ENCODE measurements at places on chromosomes 2 and 18.

DNA sequence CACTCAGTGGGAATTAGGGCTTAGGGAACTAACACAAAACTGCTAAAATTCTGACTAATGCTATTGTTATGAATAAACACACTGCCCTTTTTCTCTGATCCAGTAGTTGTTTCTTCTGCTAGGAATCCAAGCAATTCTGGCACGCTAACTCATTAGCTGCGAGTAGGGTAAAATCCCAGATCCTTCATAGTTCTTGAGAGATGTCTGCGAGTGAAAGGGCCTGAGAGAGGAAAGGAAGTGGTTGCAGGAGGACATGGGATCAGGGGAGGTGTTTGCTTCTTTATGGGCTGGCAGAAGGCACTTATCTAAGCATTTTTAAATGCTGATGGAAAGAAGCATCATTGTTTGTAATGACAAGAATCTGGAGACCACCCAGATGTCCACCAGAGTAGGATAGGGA, 9.4 kb downstream of the MAP3K19 start:
- no peak for DNase-seq

GRCh38 chr2:19048593-19049266, 309.7 kb downstream of the OSR1 start:
- DNase-seq: peak; percentile 21

DNA sequence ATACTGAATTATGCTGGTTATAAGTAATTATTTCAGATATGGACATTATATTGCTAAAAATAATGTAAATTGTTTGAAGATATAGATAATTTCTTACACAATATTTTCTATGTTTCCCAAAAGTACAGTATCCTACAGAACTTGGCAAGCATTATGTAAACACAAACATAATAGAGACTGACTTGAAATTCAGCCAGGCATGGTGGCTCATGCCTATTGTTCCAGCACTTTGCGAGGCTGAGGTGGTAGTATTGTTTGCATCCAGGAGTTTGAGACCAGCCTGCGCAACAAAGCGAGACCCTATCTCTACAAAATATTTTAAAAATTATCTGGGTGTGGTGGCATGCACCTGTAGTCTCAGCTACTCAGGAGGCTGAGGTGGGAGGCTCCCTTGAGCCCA, 1300.5 kb upstream of the DDX18 start:
- DNase-seq: no peak

DNA sequence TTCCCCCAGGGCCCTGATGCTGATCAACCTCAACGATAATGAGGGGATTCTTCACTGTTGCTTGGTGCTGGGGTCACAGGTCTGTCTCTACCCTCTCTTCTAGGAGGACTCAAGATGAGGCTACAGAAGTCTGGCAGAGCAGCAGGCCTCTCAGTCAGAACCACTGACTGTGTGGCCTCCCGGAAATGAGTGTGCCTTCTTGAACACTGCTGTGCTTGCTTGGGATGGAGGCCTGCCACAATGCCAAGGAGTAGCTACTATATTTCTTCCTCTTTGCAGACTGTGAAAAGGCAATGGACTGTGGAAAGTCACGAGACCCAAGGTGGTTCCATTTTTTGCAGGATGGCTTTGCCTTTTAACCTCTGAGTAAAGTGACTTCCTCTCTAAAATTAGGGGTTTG, 5.8 kb upstream of the HOXD1 start:
- no peak for DNase-seq

DNA sequence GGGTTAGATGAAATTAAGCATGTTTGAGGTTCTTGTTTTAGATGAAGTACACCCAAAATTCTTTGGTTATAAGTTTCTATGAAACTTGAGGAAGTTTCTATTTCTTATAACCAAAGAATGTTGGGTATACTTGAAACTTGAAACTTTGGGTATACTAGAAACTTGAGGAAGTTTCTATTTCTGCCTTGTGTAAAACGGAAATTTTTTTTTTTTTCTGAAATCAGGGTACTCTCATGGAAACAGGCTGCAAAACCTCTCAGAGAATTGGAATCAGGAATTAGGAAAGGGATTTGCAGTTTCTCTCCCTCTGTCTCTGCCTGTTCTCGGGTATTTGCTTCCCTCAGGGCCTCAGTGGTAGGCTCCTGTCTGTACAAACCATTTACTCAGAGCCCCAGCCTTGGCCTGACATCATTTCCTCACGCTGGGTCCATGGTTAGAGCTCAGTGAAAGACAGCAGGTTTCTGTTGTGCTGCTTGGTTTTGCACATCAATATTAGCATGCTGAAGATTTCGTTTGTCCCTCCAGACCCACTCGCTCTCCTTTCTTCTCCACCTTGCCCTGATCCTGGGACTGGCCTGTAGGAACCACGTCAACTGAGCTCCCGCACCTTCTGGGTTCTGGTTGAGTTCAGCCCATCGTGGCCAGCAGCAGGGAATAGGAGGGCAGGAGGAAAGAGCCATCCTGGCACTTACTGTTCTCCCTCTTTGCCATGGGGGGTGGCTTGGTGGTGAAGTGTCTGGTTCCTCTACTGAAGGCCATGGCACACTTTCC, 106.4 kb downstream of the POLR1A start:
- peak; percentile 35 for DNase-seq

DNA sequence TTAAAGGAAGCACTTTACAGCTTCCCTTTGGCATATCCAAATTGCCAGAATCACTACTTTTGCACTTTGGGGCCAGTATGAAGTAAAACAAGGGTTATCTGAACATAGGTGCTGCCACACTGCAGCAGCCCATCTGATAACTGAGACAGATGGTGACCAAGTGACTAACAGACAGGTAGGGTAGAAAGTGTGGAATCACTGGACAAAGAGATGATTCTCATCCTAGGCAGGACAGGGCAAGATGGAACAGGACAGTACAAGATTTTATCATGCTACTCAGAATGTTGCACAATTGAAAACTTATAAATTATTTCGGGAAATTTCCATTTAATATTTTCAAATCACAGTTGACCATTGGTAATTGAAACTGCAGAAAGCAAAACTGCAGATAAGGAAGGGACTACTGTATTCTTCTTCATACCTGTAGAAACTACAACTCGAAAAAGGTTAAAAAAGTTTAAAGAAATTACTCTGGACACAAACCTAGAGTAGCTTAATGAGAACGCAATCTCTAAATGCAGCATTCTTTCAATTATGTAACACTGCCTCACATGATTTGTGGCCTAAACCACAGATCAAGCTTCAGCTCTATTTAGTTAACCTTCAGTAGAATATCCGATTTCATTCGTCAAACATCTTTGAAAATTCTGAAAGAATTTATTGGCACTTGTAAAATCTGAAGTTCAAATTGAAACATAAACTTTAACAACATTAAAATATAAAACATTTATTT, 31.4 kb downstream of the HEATR5B start:
- DNase-seq: no peak

DNA sequence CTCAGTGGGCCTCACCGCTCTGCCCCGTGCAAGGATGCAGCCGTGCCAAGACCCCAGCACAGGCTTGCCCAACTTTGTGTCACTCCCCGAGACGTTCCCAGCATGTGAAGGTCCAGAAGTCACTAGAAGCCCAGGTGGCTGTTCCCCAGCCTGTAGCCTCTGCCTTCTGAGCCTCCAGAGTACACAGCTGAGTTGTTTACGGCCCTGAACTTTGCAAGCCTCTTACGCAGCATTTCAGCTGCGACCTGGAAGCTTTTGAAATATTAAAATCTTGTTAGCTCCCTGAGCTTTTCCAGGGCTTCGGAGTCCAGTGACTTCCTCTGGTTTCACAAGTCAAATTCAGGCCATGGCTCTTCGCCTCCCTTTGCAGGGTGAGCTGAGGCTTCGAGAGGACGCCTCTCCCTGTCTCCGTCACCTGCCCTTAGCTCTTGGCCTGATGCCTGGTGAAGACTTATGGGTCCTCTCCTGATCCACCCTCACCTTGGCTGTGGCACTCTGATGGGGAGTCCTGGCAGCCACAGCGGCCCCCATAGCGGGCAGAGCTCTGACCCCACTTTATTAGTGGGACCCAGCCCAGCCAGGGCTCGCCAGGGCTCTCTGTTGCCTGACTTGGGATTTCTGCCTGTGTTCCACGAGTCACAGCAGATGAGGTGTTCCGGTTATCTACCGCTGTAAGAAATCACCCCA, 76.5 kb upstream of the HPCAL1 start:
- no peak for DNase-seq

GRCh38 chr2:230050136-230050535, 18.6 kb downstream of the SLC16A14 start:
- DNase-seq: no peak

GRCh38 chr2:186205254-186205911, 280.7 kb upstream of the ZC3H15 start:
- no peak for DNase-seq

- DNase-seq: no peak
Observed at GRCh38 chr2:184610891-184611290, 12.6 kb downstream of the ZNF804A start.

- peak; percentile 86 for DNase-seq
Observed at GRCh38 chr2:127254386-127254981, 34.4 kb upstream of the CYP27C1 start.

GRCh38 chr18:600107-600506, 3.3 kb downstream of the CLUL1 start:
- no peak for DNase-seq

- no peak for DNase-seq
Observed at GRCh38 chr2:20988905-20989304, 55.0 kb downstream of the APOB start.

DNA sequence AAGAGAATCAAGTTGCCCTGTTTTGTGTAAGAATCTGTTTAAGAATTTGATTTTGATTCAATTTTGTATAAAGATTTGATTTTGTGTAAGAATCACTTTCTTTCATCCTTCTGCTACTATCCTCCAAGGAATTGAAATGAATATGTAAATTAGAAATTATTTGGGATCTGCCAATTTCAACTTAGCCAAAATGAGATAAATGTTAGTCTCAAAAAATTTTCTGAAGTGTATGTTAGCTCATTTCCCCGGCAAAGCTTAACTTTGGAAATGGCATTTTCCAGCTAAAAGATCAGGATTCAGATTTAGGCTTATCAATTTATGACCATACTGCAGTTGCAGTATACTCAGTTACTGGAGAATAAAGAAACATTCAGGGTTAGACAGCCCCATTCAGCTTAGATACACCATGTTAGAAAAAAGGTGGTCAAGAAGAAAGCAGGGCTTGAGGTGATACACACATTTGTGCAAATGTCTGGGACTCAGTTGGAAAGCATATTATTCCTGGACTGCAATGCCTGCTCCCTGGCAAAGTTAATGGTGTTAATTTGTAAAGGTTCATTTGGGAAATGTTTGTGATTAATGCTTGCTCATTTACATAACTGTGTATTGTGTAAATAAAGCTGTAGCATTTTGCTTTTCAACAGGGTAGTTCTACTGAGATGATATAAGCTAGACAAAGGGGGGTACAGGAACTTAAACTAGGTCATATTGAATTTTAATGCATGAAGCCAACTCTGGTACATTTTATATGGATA, 247.8 kb upstream of the SESTD1 start:
- no peak for DNase-seq

DNA sequence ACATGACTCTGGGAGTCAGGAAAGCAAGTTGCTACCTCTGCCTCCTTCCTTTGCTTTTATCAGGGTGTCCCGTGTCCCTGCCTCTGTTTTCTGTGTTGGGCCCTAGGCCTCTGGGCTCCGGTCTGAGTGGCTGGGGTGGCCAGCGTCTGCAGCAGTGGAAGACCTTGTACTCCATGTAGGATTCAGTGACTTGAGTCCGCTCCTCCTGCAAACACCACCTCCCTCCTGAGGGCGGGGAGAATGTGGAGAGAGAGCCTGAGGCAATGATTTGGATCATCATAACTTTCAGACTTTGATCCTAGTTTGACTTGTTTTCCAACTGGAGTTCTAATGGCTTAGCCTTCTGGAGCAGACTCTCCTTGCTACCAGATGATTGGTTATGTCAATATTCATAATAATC, 30.8 kb downstream of the ATP6V1C2 start:
- no peak for DNase-seq

DNA sequence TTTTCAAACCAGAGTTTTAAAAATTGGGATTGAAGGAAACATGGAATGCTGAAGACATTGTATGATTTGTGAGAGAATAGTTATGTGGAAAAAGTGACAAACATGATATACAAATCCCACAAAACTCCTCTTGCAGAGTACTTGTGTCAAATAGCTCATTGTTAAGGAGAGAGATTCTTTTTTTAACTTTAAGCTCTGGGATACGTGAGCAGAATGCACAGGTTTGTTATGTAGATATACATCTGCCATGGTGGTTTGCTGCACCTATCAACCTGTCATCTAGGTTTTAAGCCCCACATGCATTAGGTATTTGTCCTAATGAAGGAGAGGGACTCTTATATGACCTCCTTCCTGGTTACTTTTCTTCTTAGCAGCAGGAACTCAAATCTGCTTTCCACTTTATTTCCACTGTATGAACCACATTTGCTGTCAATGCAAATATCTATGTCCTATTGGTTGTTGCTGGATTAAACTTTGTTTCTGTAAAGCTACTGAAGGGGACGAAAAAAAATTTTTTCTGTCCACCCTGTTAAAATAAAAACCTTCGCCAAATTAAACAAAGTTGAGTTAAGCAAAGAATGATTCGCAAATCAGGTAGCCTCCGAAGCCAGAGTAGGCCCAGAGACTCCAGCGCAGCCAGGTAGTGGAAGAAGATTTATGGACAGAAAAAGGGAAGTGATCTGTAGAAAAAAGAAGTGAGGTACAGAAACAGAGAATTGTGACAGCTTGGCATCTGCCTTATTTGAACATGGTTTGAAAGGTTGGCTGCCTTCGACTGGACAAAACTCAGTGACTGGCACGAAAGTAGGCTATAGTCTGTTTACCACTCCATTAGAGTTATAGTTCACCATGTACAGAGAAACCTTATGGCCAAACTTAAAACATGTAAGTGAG, 430.1 kb upstream of the CHST9 start:
- DNase-seq: no peak

- DNase-seq: no peak
Observed at GRCh38 chr2:216596236-216596979, 36.8 kb upstream of the IGFBP2 start.

DNA sequence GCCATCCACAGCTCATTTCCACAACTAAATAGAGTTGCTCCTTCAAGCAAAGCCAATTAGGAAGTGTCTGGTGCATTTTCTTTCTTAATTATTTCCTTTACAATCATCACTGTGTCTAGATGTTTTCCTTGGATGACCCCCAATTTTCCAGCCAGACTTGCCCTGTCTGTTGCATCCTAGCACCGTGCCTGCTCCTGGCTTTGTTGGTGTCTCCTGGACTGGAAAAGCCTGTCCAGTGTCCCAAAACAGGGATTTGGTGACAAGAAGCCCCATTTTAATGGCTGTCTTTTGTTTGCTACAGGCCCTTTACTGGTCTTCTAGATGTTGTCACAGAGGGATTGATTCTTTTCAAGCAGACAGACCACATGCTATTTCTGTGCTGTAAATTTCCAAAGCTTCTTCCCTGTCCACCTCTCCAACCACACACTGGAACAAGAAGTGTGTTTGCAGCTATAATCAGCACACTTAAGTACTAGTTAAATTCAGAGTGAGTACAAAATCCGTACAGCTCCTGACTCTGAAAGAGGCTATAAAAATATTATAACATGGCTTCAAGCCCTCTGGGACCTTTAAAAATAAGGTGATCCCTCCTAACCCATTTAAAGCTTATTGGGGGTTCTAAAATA, 38.4 kb downstream of the RNF144A start:
- DNase-seq: no peak

DNA sequence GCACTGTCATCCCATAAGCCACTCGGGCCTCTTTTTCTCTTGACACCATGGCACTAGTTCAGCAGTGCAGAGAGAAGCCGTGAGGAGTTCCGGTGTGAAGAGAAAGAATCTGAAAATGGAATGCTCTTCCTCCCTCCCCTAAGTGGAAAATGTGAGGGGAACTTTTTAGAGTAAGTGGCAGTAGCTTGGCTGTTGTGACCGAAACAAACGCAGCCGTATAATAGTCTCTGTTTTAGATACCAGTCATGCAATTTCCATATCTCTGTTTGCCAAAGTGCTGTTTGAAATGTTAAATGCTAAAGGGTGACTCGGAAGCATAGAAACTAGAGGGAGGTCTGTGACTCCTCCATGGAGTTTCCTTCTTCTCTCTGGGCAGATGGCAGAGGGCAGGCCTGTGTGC, 122.9 kb downstream of the MTCL1 start:
- no peak for DNase-seq
